ENCODE measurements at places on chromosomes 4 and X. TPM values are rescaled to one million over a fixed set of nuclear protein-coding genes. Genes with fewer than 3 reads are reported as not detected.

Gene GPRIN3
- 51.6 TPM for total RNA-seq

Gene SH2D1A
- total RNA-seq = 34.2 TPM

Gene PDCL2
- not detected for total RNA-seq

Gene GSX2
- not detected for total RNA-seq

Gene MAGEB10
- not detected for total RNA-seq

Gene GABRE
- total RNA-seq = under 0.01 TPM

Gene TECRL
- total RNA-seq = 0.10 TPM

Gene RNF113A
- 25.6 TPM for total RNA-seq

Gene CSAG2
- total RNA-seq = not detected

Gene CPLX1
- 0.10 TPM for total RNA-seq

Gene ADH1B
- not detected for total RNA-seq

Gene CTSO
- total RNA-seq = 7.9 TPM

Gene HSFX4
- not detected for total RNA-seq

Gene C4orf36
- total RNA-seq = not detected

Gene CD40LG
- 18.4 TPM for total RNA-seq

Gene LARP7
- total RNA-seq = 32.3 TPM

Gene HAND2
- not detected for total RNA-seq

Gene YY2
- total RNA-seq = 1.5 TPM

Gene BMP3
- total RNA-seq = 0.10 TPM

Gene KCTD8
- total RNA-seq = not detected

Gene SPACA5
- not detected for total RNA-seq

Gene NEUROG2
- total RNA-seq = not detected

Gene GASK1B
- 19.4 TPM for total RNA-seq

Gene CCDC110
- total RNA-seq = not detected

Gene ITM2A
- 72.8 TPM for total RNA-seq

Gene PNCK
- total RNA-seq = 0.52 TPM

Gene UCHL1
- not detected for total RNA-seq

Gene CRLF2
- 0.42 TPM for total RNA-seq

Gene CT45A3
- not detected for total RNA-seq

Gene CHRNA9
- total RNA-seq = 0.42 TPM

Gene LRIT3
- total RNA-seq = under 0.01 TPM

Gene ODAM
- total RNA-seq = not detected

Gene MAOB
- 0.10 TPM for total RNA-seq

Gene ODAPH
- 0.10 TPM for total RNA-seq

Data from mononuclear cell (primary cell).